Right kidney (tissue), 9 donors: ENCODE measurements at places on chromosomes 16 and 17.

DNA sequence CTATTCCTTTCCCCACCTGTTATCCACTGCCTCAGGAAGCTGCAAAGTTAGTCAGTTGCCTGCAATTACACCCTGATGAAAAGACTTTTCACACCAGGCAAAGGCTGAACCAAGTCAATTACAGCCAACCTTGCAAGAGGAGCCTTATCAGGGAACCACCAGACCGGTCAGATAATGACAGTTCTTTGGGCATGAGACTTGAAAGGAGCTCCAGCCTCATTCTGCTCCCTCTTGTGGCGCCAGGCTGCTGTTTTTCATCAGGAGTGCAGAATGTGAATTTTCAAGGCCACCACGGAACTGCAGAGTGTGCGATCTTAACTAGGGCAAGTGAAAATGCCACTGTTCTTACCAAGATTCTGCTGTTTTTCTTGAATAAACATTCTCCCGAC, 22.5 kb downstream of the DNAI2 start:
- no peak for DNase-seq

GRCh38 chr17:74288785-74289184, 14.8 kb downstream of the DNAI2 start:
- no peak for DNase-seq

DNA sequence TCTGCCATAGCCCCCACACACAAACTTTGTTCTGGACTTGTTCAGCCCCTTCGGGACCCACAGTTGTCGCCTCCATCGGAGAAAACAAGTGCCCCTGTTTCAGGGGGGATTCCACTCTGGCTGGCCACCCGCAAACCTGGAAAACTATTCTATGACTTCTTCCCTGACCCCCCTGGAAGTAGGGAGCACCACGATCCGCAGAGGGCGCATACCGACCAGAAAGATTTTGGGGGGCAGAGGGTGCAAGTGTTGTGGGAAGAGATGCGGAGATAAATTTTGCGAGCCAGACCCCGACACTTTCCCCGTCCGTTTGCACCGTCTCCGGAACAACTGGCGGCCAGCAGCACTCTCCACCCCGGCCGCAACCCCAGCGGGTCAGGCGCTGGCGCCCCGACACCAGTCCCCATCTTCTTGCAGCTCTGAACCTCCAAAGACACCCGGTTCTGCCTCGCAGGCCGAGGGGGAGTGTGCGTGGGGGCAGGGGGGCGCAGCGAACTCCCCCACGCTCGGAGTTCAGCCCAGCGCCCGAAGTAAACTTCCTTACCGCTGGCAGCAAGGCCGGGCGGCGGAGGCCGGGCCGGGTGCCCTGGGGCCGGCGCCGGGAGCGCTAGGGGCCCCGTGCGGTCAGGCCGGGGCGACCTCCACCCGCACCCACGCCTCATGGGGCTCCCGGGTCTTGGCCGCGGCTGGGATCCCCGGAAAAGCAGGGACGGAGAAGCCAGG, 744 bp downstream of the SALL1 start:
- peak; percentile 78 for DNase-seq

- no peak for DNase-seq
Observed at GRCh38 chr16:72013888-72014581, 5.5 kb downstream of the DHODH start.

- DNase-seq: no peak
Observed at GRCh38 chr17:2978116-2978515, 85.3 kb downstream of the OR1D5 start.

GRCh38 chr17:3719265-3719664, 4.4 kb upstream of the HASPIN start:
- DNase-seq: no peak

GRCh38 chr17:59505610-59506276, 59.7 kb upstream of the DHX40 start:
- DNase-seq: no peak

- DNase-seq: no peak
Observed at GRCh38 chr16:80552277-80552676, 11.5 kb downstream of the DYNLRB2 start.
